GM23248 (cell line): ENCODE measurements at places on chromosomes 2 and 18. TPM values are rescaled to one million over a fixed set of nuclear protein-coding genes. Genes with fewer than 3 reads are reported as not detected.

Gene SPC25
- 11.8 and 11.9 TPM in 2 replicates for polyA plus RNA-seq

- H3K36me3 ChIP-seq = no peaks in the 10 kb centered on the region
- no peaks in the 10 kb centered on the region for H3K27me3 ChIP-seq
- H3K4me1 ChIP-seq = peaks cover 14% of the 10 kb centered on the region
These were observed 644 bp upstream of the DYM start for GRCh38 chr18:49460976-49461601.

DNA sequence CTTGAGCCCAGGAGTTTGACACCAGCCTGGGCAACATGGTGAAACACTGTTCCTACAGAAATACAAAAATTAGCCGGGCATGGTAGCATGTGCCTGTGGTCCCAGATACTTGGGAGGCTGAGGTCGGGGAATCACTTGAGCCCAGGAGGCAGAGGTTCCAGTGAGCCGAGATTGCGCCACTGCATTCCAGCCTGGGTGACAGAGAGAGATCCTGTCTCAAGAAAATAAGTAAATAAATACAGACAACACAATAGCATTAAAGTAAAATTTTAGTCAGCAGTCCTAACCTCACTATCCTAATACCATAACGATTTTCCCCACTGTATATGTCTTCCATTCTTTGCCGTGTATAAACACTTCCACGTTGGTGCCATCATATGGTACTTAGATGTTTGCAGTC lies 83.0 kb upstream of the MBOAT2 start:
- no peaks in the 10 kb centered on the region for H3K27me3 ChIP-seq
- H3K4me3 ChIP-seq = peak overlapping the region; percentile 49
- peak overlapping the region; percentile 56 for H3K27ac ChIP-seq

DNA sequence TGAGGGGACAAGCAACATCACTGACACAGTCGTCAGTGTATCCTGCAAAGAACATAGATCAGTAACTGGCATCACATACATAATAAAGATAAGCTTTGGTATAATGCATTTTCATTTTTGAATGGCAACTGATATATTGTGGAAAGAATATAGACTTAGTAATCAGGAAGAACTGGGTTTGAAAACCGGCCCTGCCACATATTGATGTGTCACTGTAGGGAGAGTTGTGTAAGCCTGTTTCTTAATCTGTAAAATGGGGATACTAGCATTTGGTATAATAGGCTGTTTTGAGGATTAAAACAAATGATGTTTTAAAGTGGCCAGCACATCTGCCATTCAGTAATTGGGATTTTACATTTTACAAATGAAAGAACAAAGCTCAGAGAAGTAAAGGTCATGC lies 277.8 kb upstream of the CNTNAP5 start:
- DNase-seq = no peak
- H3K36me3 ChIP-seq = no peaks in the 10 kb centered on the region
- no peaks in the 10 kb centered on the region for H3K27me3 ChIP-seq
- H3K4me3 ChIP-seq = no peak overlapping the region
- no peaks in the 10 kb centered on the region for H3K4me1 ChIP-seq

Gene BOK
- 28.0 and 28.1 TPM in 2 replicates for polyA plus RNA-seq

Gene SLC30A3
- polyA plus RNA-seq = not detected in 2 replicates

- H3K27ac ChIP-seq = no peak overlapping the region
- H3K27me3 ChIP-seq = no peaks in the 10 kb centered on the region
- no peaks in the 10 kb centered on the region for H3K4me1 ChIP-seq
- no peaks in the 10 kb centered on the region for H3K36me3 ChIP-seq
These were observed 530.7 kb downstream of the CBLN2 start for GRCh38 chr18:72013427-72013850.

DNA sequence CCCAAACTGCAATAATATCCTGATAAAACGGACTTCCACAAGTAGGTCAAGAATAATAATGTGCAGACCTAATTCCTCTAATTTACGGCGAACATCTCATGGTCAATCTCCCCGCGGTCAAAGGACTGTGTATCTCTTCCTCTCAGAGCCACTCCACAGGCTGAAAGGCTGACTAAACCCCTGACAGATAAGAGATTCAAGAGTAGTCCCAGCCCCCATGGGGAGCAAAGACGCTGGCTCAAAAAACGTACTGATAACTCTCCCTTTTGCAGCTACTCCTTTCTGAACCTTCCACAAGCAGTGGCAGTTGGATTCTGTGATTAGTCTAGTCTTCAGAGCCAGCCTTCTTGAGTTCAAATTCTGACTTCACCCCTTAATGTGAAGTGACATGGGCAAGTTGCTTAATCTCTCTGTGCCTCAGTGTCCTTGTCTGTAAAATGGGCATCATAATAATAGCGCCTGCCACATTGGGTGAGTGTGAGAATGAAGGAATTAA lies 19.7 kb upstream of the IL18R1 start:
- H3K36me3 ChIP-seq = no peaks in the 10 kb centered on the region
- H3K4me1 ChIP-seq = peaks cover 29% of the 10 kb centered on the region
- H3K27me3 ChIP-seq = no peaks in the 10 kb centered on the region
- no peak overlapping the region for H3K27ac ChIP-seq

- H3K27ac ChIP-seq = no peak overlapping the region
- H3K27me3 ChIP-seq = no peaks in the 10 kb centered on the region
- H3K4me1 ChIP-seq = no peaks in the 10 kb centered on the region
- H3K4me3 ChIP-seq = no peak overlapping the region
- no peaks in the 10 kb centered on the region for H3K36me3 ChIP-seq
These were observed 156.9 kb downstream of the UBR3 start for GRCh38 chr2:169984145-169984544.

- H3K27ac ChIP-seq = 0 out of 2 replicates have a peak overlapping the region, but pooled peaks have one; percentile 2
- peaks cover 33% of the 10 kb centered on the region for H3K4me1 ChIP-seq
- peaks cover 13% of the 10 kb centered on the region; the same call in 1 of the 2 replicates for H3K36me3 ChIP-seq
- no peaks in the 10 kb centered on the region for H3K27me3 ChIP-seq
These were observed 2.7 kb downstream of the YPEL5 start for GRCh38 chr2:30149513-30149912.

DNA sequence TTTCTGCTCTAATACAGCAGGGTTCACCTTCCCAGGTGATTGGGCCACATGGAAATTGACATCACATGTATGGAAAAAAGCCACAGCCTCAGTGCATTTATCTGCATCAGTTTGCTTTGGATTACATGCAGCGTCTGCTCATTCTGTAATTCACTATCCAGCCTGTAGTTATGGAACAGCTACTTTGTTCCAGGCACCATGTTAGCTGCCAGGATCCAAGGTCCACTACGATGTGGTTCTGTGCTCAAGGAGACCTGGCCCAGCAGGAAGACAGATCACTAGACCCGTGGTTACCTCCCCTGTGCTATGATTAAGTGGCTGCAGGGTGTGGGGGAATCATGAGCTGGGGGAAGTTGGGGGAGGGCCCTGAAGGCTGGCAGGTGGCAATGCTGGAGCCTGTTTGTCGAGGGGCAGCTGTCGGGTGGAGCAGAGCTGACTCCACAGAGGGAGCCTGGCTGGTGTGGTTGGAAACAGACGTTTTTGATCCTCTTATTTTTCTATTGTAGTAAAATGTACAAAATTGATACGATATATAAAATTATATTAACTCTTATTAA lies 58.6 kb downstream of the TSHZ1 start:
- H3K36me3 ChIP-seq = no peaks in the 10 kb centered on the region
- DNase-seq = no peak
- H3K4me1 ChIP-seq = no peaks in the 10 kb centered on the region
- no peak overlapping the region for H3K4me3 ChIP-seq
- no peaks in the 10 kb centered on the region for H3K27me3 ChIP-seq

Gene CD8A
- not detected in 2 replicates for polyA plus RNA-seq

GRCh38 chr2:234447963-234448362 lies 48.9 kb downstream of the ARL4C start:
- H3K4me3 ChIP-seq = no peak overlapping the region
- no peaks in the 10 kb centered on the region for H3K27me3 ChIP-seq
- H3K27ac ChIP-seq = no peak overlapping the region
- DNase-seq = no peak

Gene MC5R
- not detected in 2 replicates for polyA plus RNA-seq

Gene IL1F10
- not detected in 2 replicates for polyA plus RNA-seq

GRCh38 chr2:211049321-211050018 lies 493.1 kb downstream of the CPS1 start:
- H3K27ac ChIP-seq = no peak overlapping the region
- no peak for DNase-seq
- no peaks in the 10 kb centered on the region for H3K36me3 ChIP-seq

DNA sequence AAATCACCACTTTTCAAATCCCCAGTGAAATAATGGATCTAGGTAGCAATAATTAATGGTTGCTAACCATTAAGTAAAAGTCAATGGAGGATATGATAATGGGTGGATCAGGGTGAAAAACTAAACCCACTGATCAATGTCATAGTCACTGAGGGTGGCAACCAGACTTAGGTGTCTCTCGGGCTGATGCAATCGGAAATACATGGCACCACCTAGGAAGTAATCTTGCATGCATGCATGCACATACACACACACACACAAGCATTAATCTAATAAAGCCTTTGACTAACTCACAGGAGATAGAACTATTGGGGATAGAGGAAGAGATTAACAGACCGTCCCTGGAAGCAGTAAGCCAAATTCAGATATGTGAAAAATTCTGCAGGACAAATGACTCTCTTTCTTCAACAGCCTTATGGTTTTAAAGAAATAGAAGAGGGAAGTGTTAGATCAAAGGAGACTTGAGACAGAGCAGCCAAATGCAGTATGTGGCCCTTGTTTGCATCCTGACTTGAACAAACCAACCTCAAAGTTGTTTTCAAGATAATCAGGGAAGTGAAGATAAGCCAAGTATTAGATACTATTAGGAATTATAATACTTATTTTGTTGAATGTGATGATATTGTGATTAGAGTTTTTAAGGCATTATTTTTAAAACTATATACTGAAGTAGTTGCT lies 186.0 kb upstream of the RMP24 start:
- H3K4me1 ChIP-seq = no peaks in the 10 kb centered on the region
- H3K36me3 ChIP-seq = no peaks in the 10 kb centered on the region
- no peak overlapping the region for H3K4me3 ChIP-seq
- H3K27me3 ChIP-seq = no peaks in the 10 kb centered on the region
- DNase-seq = no peak

DNA sequence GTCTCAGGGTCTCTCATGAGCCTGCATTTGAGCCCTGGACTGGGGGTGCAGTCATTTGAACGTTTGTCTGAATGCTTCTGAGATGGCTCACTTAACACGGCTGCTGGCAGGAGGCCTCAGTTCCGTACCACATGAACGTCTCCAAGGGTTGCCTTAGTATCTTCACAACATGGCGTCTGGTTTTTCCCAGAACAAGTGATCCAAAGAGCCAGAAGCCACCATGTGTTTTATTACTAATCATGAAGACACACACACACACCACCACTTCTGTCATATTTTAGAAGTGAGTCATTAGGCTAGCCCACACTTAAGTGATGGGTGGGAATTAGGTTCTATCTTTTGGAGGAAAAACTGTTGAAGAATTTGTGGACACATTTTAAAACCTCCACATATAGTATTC lies 15.0 kb upstream of the MYO1B start:
- peaks cover 59% of the 10 kb centered on the region for H3K4me1 ChIP-seq
- no peak overlapping the region for H3K4me3 ChIP-seq
- peak overlapping the region; percentile 68 for H3K27ac ChIP-seq
- DNase-seq = peak; percentile 92
- no peaks in the 10 kb centered on the region for H3K36me3 ChIP-seq

DNA sequence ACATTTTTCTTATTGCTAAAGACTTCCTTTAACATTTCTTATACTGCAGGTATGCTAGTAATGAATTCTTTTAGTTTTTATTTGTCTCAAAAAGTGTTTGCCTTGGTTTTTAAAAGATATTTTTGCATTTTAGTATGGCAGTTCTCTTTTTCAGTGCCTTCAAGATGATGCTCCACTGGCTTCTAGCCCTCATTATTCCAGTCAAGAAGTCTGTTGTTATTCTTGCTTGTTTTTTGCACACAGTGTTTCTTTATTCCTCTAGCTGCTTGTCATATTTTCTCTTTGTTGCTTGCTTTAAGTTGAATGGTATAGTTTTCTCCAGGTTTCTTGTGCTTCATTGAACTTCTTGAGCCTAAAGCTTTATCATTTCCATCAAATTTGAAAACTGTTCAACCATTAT lies 158.0 kb upstream of the SPHKAP start:
- H3K4me1 ChIP-seq = no peaks in the 10 kb centered on the region
- no peaks in the 10 kb centered on the region for H3K27me3 ChIP-seq
- H3K4me3 ChIP-seq = no peak overlapping the region
- no peak for DNase-seq
- no peak overlapping the region for H3K27ac ChIP-seq
